Fibroblast of lung (primary cell): ENCODE measurements at places on chromosomes 12 and 14. TPM values are rescaled to one million over a fixed set of nuclear protein-coding genes. Genes with fewer than 3 reads are reported as not detected.

DNA sequence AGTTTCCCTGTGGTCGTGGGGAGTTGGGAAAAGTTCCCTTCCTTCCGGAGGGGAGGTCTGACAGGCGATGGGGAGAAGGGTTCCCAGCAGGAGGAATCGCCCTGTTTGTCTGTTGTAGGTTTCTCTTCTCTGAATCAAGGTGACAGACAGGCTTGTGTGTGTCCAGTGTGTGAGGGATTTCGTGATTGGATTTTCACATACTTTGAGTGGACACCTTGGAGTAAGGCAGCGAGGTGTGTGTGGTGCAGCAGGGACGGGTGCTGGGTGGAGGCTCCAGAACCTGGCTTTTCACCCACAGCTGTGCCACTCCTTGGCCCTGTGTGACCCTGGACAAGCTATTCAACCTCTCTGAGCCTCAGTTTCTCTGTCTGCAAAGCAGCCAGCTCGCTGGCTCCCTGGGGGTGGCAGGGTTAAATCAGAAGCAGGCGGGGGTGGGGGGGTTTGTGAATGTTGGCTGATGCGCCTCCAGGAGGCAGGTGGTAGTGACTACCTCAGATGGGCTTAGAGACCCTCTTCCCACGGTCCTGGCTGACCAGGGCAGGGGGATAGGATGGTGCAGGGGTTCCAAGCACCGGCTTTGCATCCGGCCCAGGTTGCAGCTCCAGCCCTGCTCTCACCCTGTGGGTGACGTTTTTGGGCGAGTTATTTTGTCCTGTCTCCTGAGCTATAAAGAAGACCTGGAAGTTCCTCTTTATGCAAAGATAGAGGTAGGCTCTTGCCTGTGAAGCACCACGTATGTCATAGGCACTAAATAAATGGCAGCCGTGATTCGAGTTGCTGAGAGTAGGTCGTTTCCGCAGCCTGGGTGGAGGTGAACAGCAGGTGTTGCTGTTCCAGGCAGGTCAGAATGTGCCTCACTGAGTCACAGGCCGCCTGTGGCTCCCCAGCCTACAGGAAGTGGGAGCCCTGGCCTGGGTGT lies 679 bp downstream of the BDKRB2 start:
- no peak for DNase-seq

NINJ2 gene
- 0.35 and 1.8 TPM in 2 replicates for polyA plus RNA-seq

GRCh38 chr12:66190519-66191370 lies 1.7 kb downstream of the IRAK3 start:
- peak; percentile 4 for DNase-seq

DNA sequence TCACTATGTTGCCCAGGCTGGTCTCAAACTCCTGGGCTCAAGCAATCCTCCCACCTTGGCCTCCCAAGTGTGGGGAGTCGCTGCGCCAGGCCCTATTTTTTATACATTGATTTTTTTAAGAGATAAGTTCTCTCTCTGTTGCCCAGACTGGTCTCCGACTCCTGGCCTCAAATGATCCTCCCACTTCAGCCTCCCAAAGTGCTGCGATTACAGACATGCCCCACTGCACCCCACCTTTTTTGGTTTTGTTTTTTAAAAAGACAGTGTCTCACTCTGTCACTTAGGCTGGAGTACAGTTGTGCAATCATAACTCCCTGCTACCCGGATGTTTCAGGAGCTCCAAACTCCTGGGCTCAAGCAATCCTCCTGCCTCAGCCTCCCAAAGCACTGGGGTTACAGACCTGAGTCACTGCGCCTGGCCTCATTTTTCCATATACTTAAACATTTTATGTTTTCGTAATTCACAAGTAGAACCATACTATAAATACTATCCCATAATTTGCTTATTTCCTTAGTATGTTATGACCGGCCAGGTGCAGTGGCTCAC lies 16.8 kb downstream of the HECTD1 start:
- DNase-seq: no peak

- DNase-seq: no peak
Measured at GRCh38 chr12:98259693-98260092, 255.7 kb upstream of the TMPO start.

DNA sequence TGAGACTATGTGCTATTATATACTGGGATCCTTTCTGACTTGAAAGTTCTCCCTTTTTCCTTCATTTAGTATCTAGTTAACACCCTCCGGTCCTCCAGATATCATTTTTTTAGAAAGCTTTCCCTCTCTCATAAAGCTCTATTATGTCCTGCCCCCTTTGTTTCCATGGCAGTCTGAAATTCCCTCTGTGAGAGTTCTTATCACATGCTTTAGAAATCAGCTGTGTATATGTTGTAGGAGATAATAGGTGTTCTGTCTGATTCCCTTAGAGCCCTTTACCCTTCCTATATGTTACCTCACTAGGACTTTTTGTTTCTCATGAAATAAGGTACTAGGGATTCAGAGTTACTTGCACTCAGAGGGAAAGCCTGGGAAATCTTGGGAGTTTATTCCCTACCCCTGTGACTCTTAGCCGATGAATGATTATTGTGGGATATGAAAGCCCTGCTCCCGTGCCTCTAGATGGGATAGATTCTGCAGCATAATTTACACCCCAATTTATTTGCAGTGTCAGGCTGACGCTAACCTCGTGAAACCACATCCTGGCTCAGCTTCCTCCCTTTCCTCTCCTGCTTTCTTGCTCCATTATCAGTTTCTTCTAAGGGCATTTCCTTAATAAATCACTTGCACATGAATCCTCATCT lies 448.4 kb downstream of the MDGA2 start:
- DNase-seq: peak; percentile 36

GRCh38 chr12:135138-135537 lies 68.6 kb downstream of the IQSEC3 start:
- DNase-seq: no peak

GRCh38 chr12:49232940-49233841 lies 31.7 kb upstream of the TUBA1C start:
- DNase-seq: peak; percentile 73

DNA sequence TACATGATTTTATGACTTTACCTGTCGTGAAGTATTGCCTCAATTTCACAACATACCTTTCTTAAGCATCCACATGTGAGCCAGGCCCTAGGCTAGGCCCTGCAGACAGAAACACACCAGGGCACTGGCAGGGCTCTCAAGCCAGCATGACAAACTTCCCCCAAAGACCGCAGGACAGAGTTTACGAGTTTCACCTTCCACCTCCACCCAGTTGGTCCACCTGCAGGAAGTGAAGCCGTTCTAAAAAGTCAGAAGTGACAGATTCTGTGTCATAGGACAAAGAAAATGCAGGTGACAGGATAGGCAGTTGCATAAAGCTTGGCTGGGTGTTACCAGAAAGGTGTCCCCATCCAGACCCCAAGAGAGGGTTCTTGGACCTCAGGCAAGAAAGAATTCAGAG lies 382.3 kb downstream of the PCNX1 start:
- no peak for DNase-seq

POLE gene
- polyA plus RNA-seq: 6.2 and 13.4 TPM in 2 replicates

GSG1 gene
- polyA plus RNA-seq: 0.93 and 1.3 TPM in 2 replicates

DNA sequence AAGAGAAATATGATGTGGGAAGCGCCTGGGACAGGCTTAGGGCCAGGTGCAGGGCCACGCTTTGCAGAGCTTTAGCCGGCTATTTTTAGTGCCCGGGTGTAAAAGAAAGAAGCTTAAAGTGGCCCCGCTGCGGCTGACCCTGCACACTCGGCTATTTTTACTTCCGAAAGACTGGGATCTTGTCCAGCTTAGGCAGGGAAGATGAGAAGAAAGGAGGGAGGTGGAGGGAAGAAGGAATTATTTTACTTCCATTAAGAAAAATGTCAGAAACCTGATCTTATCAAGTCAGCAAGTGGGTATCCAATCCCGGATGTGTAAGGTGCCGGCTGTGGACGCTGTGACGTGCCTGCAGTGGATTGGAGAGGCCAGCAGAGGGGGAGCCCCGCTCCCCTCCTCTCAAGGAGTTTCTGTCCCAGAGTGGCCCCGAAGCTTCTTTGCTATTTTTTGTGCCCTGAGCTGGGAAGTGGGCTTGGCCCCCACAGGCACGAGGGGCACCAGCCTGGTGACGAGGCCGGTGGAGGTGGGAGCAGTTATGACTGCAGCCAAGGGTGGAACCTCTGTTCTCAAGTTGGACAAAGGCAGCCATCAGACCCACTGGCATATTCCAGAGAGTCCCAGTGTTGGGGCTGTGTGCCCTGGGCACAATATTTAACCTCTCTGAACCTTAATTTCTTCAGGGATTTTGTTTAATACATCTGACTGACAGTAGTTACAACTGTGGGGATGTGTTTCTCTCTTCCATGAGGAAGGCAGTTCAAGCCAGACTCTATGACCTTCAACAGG lies 97.7 kb downstream of the ESRRB start:
- DNase-seq: no peak

MEG3 gene
- 58.0 and 104 TPM in 2 replicates for polyA plus RNA-seq

FGF23 gene
- polyA plus RNA-seq: not detected in 2 replicates
